Stomach (tissue), 19 donors: ENCODE measurements at places on chromosomes 12 and 14. TPM values are rescaled to one million over a fixed set of nuclear protein-coding genes. Genes with fewer than 3 reads are reported as not detected.

DNA sequence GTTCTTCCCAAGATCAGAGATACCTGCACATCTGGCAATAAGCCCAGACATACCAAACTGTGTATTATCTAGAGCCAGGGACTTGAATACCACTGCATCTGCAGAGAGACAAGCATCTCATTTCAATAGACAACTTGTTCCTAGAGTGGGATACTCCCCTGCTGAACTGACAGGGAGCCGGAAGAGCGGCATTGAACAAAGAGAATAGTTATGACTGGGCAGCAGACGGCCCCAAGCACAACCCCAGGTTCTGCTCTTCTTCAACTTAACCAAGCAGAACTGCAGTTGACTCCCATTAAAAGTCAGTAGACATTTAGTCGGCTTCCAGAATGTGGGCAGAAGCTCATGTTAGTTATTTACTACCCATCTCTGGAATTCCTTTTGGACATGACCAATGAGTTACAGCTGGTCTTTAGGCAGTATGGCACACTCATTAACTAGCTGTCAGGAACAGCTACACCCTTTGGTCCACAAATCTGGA, 112.9 kb downstream of the HMGA2 start:
- H3K27ac ChIP-seq: no peak overlapping the region
- H3K4me3 ChIP-seq: no peak overlapping the region
- no peaks in the 10 kb centered on the region for H3K36me3 ChIP-seq
- no peak for DNase-seq

- H3K36me3 ChIP-seq: no peaks in the 10 kb centered on the region
- H3K27ac ChIP-seq: no peak overlapping the region
- no peaks in the 10 kb centered on the region for H3K27me3 ChIP-seq
- H3K4me3 ChIP-seq: no peak overlapping the region
- H3K4me1 ChIP-seq: no peaks in the 10 kb centered on the region
- DNase-seq: no peak
These were observed 81.0 kb downstream of the RPS29 start for GRCh38 chr14:49505041-49505766.

The GLIPR1L2 gene
- polyA plus RNA-seq: 0.93 TPM

The PDE3A gene
- 0.19 TPM for polyA plus RNA-seq

The KIF26A gene
- 1.2 TPM for polyA plus RNA-seq

GRCh38 chr12:98856897-98857540, 211.9 kb downstream of the APAF1 start:
- H3K27me3 ChIP-seq: no peaks in the 10 kb centered on the region
- H3K27ac ChIP-seq: no peak overlapping the region
- H3K36me3 ChIP-seq: no peaks in the 10 kb centered on the region
- H3K4me1 ChIP-seq: no peaks in the 10 kb centered on the region

GRCh38 chr12:124248941-124249825, 45.7 kb upstream of the RFLNA start:
- H3K27me3 ChIP-seq: peaks cover under 1% of the 10 kb centered on the region
- DNase-seq: no peak
- H3K4me1 ChIP-seq: no peaks in the 10 kb centered on the region
- H3K36me3 ChIP-seq: no peaks in the 10 kb centered on the region
- H3K4me3 ChIP-seq: no peak overlapping the region

GRCh38 chr12:7150356-7150755, 20.2 kb downstream of the CLSTN3 start:
- no peaks in the 10 kb centered on the region for H3K27me3 ChIP-seq
- no peak overlapping the region for H3K4me3 ChIP-seq
- no peak overlapping the region for H3K27ac ChIP-seq
- no peak for DNase-seq
- peaks cover 87% of the 10 kb centered on the region for H3K36me3 ChIP-seq
